Aorta (tissue), 5 donors: ENCODE measurements at places on chromosomes 5 and 9. TPM values are rescaled to one million over a fixed set of nuclear protein-coding genes. Genes with fewer than 3 reads are reported as not detected.

Gene HMGCS1
- total RNA-seq: 57.9 TPM

Gene SYNPO
- total RNA-seq: 327 TPM

Gene CYSRT1
- not detected for total RNA-seq

Gene NR6A1
- total RNA-seq: 0.42 TPM

Gene C9orf152
- not detected for total RNA-seq

Gene BNC2
- 22.0 TPM for total RNA-seq

Gene SARDH
- total RNA-seq: 0.84 TPM

Gene CSNK1G3
- total RNA-seq: 50.1 TPM

Gene SLC2A6
- total RNA-seq: 3.3 TPM

Gene KLF4
- total RNA-seq: 87.8 TPM

Gene FGF18
- total RNA-seq: 2.9 TPM

Gene CNTFR
- 9.9 TPM for total RNA-seq

Gene ZNF354C
- 10.2 TPM for total RNA-seq

Gene QSOX2
- 7.9 TPM for total RNA-seq

Gene C1QTNF3
- total RNA-seq: 5.6 TPM

Gene CDC20B
- total RNA-seq: not detected

Gene TPD52L3
- total RNA-seq: not detected

Gene DMGDH
- total RNA-seq: 5.2 TPM

Gene CMBL
- total RNA-seq: 7.5 TPM

Gene GPR150
- 0.23 TPM for total RNA-seq

Gene IL4
- not detected for total RNA-seq

Gene THG1L
- 7.3 TPM for total RNA-seq

Gene FBP1
- 6.6 TPM for total RNA-seq

Gene SLC27A6
- total RNA-seq: 0.16 TPM

Gene LCN2
- total RNA-seq: 1.1 TPM

Gene TEX48
- total RNA-seq: not detected

Gene FGFR4
- total RNA-seq: 0.23 TPM

Gene MEF2C
- total RNA-seq: 186 TPM

Gene ADGRV1
- 0.36 TPM for total RNA-seq

Gene PCDHA10
- total RNA-seq: 0.69 TPM

Gene POLR3G
- 1.0 TPM for total RNA-seq

Gene GABRA1
- total RNA-seq: not detected

Gene MACROH2A1
- total RNA-seq: 113 TPM

Gene PCDHA6
- 0.45 TPM for total RNA-seq

Gene SLC12A7
- 54.4 TPM for total RNA-seq
